Coronary artery (tissue), 2 donors: ENCODE measurements at places on chromosomes 2 and 18.

- no peak for DNase-seq
Observed at GRCh38 chr2:19614066-19614465, 255.6 kb upstream of the OSR1 start.

GRCh38 chr18:27184115-27185024 lies 738 bp downstream of the CHST9 start:
- no peak for DNase-seq

DNA sequence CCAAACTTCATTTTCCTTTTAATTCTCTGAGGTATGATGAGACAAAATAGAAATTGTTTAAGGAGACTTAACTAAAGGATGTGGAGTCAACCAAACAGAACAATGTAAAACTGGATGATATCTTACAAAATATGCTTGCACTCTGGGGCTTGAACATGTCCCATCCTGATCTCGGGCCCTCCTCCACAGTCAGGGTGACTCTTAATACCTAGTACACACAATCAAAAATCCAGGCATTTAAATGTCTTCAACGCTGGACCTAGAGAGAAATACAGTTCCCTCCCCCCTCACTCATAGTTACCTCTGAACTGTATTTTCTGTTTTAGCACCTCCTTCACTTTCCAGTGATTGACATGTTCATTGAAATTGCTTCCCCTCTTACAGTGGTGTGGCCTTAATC lies 36.9 kb upstream of the SERPINB2 start:
- no peak for DNase-seq

DNA sequence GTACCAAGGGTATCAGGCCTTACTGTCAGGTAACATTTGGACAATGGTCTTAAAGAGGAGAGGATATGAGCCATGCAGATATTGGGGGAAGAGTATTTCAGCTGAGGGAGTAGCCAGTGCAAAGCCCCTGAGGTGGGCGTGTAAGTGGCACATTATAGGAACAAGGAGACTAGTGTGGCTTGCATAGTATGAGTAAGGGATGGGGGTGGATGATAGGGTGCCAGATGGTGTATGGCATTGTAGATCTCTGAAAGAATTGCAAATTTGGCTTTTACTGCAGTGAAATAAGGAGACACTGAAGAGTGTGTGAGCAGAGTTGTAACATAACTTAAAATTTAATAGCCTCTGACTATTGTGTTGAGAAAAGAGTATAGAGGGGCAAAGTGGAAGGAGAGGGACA lies 244.0 kb downstream of the PDE11A start:
- no peak for DNase-seq

DNA sequence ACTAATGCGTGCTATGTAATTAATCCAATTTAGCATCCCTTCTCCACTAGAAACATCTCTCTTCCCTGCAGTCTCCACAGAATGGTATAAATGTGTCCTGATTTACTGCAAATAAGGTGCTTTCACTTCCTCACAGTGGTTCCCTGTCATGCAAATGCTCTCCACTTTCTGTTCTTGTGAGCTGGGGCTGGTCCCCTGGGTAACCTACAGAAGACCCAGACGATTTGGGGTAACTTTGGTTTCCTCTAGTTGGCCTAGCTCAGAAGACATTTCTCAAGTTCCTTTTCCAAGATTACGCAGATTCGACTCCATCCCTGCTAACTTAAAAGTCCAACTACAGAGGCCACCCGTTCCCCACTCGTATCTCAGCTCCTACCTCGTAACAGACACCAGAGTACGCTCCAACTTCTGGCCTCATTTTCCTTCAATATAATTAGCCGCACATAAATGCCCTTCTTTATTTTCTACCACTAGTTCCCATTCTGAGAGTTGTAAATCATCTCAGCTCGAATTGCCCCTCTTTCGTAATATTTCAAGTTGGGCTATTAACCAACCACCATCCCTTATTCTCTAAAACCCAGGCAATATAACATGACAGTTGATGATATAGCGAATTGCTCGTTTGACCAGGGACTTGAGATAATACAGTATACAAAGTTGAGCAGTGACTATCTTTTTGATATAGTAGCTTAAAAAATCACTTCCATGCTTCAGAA lies 28.8 kb upstream of the NEDD4L start:
- no peak for DNase-seq

DNA sequence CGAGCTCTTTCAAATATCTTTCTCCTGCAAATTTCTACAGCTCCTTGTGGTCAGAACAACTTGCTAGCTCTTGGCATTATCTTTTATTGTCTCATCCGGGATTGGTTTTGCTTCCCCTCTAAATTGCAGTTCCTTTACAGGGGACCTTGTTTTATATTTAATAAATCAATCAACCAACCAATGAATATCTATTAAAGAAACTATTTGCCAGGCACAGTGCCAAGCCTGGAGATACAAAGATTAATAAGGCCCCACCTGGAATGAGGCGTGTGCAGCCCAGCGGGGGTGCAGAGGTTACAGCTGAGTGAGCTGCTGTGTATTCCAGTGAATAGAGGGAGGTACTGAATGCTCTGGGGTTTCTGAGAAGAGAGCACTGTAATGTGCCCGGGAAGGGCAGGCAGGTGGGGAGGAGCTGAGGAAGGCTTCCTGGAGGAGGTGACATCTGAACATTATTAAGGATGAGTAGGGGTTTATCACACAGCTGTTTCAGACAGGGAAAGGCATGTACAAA lies 51.8 kb downstream of the LIPG start:
- no peak for DNase-seq

DNA sequence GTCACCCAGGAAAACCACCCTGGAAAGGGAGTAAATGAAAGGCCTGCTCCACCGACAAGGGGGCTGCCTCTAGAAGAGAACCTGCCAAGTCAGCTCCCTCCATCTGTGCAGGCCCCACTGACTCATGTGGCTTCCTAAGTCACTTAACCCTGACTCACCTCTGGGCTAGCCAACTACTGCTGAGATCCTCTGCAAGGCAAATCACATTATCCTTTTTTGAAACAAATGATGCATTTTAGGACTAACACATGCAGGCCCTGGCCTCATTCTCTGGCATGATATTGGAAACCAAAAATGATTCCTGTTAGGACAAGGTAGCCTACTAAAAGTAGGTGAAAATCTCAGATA lies 474.6 kb downstream of the EPHA4 start:
- DNase-seq: no peak

- no peak for DNase-seq
Observed at GRCh38 chr2:54773838-54774237, 50.4 kb downstream of the EML6 start.

- no peak for DNase-seq
Observed at GRCh38 chr2:228059735-228060134, 121.8 kb downstream of the SPHKAP start.

DNA sequence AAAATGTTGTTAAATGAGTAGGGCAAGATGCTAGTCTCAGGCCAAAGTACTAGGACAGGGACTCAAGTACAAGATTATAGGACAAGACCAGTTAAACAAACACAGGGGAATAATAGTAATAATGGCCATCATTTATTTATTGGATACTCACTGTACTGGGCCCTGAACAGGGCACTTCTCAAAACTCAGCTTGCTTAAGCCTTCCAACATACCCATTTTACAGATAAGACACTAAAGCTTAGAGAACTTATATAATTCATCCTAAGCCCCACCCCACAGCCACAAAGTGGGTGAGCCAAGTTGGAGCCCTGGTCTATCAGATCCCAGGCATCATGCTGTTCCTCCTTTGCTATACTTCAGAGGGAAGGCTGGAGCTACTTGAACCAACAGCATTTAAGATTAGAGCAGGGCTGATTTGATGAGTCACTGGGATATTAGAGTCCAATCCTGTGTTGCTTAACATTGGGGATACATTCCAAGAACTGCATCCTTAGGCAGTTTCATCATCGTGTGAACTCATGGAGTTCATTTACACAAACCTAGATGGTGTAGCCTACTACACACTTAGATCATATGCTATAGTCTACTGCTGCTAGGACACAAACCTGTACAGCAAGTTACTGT lies 153.6 kb downstream of the MTCL1 start:
- no peak for DNase-seq

DNA sequence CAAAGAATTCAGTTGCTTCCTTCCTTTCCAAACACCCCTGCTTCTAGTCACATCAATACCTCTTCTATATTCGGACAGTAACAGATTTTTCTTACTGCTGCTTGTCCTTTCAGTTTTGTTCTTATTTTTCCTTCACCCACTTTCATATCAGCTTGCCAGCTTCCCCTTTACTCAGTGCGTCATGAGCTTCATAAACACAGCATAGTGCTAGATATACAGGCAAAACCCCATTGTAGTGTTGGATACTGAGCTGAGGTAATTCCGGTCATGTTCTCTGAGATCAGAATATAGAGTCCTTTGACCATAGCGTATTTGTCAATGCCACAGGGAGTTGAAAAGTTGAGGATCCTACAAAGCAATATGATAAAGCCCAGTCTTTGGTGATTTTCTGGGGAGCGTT lies 2.4 kb downstream of the FARP2 start:
- no peak for DNase-seq

DNA sequence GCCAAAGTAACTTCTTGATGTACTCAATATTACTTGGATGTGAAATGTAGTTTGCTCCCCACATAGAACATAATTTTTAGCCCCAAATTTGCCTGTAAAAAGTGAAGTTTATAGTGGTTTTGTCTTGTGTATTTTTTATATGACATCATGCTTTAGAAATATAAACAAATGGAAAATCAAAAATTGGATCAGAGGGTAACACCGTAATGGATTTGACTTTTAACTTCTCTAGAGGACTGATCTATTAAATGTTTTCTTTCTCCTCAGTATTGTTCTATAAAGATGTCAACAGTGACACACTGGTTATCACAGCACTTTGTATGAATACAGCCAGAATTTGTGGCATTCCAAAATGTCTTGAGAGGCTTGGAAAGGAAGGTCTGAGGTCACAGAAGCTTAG lies 45.6 kb upstream of the RASGRP3 start:
- no peak for DNase-seq

- peak; percentile 80 for DNase-seq
Observed at GRCh38 chr2:202871300-202872141, at the start of gene ICA1L. TSS of gene ICA1L (minus strand) at chr2:202871766. CDS start at chr2:202829009, 42,757 bp downstream.

DNA sequence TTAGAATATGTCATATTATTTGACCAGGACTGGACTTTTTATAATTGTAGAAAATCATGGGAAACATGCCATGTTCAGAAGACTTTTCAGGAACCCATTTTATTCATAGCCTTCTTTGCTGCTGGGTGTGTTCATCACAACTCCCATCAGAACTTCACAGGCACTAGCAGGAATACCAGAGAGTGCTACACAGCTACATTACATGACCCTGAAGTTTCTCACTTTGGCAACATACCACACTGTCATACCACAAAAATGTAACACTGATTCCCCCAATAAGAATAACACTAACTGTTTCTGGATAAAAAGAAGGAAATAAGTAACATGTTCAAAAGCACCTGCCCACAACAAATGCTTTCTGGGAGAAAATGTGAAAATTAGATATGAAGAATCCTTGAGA lies 405.4 kb downstream of the CDH2 start:
- DNase-seq: no peak

DNA sequence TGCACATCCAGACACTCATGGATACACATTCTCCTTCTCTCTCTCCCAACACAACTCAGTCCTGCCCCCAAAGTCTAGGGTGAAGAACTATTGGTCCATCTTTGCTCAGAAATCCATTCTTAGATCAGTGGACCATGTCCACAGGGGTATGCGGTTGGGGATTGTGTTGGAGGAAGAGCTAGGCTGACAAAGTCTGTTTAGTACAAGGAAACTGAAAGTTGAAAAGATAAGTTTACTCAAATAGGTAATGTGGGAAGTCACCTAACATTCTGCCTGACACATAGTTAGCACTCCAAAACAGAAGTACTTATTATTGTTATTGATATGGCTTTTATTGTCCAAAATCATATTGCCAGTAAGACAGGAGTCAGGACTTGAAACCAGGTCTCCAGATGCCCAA lies 55.9 kb downstream of the ALK start:
- DNase-seq: no peak

- DNase-seq: no peak
Observed at GRCh38 chr2:71697106-71698004, 244.0 kb downstream of the DYSF start.

- peak; percentile 66 for DNase-seq
Observed at GRCh38 chr2:113111823-113112287, 15.5 kb upstream of the IL1RN start.

- DNase-seq: no peak
Observed at GRCh38 chr2:46974174-46974573, 58.6 kb upstream of the MCFD2 start.

- no peak for DNase-seq
Observed at GRCh38 chr2:36413218-36413617, 57.6 kb downstream of the CRIM1 start.

DNA sequence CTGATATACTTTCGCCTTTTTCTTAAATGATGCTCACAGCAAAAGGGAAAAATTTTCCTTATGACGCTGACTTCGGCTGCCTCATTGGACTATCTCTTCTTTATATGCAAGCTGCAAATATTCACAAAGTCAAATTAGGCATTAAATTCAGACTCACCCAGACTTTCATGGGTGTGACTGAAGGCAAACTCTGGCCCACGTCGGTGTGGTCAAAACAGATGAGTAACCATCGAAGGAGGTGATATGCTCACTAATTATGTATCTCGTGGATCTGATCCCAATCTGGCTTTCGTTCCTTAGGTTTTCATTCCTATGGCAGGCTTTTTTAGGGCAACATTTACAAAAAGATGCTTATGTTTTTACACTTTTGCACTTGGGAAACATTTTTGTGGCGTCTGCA lies 36.6 kb downstream of the FAM124B start:
- no peak for DNase-seq

GRCh38 chr18:63909870-63910269 lies 2.1 kb downstream of the SERPINB10 start:
- DNase-seq: no peak

DNA sequence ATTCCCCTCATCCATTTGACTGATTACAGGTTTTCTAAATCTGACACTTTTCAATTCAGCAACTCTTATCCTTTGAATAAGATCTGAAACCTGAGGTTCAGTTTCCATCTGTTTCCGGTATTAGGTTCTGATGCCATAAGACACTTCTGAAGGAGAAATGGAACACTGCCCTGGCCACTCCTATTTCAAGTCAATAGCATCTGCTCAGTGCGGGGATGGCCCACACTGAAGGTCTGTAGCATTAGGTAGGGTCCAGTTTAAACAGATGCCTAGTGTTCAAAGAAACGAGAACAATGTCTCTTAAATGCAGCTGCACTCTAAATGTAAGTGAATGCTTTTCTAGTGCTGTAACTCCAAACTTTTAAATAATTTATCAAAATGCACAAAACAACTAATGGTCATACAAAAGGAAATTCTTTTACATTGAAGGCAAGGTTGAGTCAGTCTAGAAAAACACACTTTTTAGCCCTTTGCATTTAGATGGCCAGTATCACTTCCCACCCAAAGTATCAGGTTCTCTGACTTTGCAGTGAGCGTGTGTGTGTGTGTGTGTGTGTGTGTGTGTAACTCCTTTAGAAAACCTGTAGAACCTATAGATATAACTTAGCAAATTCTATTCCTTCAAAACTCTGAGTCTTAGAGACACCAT lies 78.2 kb downstream of the STK39 start:
- no peak for DNase-seq

GRCh38 chr2:222673883-222674282 lies 2.4 kb downstream of the MOGAT1 start:
- no peak for DNase-seq

DNA sequence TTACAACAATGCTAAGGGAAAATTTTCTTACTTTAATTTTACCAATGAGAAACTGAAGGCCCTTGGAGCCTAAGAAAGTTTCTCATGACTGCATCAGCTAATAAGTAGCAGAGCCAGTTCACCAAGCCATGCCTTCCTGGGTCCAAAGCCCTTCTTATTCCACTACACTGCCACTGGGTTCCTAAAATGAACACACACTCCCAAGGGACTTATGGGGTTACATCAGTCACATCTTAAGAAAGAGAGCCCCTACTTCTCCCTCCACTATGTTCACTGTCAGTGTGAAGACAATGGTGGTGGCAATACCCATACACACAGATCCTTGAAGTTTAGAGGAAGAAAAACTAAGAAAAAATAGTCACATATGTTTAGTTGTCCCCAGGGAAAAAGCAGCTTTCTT lies 20.6 kb downstream of the MBD2 start:
- DNase-seq: no peak
